NCI-H2029 (cell line): ENCODE measurements at places on chromosomes 11 and 22.

DNA sequence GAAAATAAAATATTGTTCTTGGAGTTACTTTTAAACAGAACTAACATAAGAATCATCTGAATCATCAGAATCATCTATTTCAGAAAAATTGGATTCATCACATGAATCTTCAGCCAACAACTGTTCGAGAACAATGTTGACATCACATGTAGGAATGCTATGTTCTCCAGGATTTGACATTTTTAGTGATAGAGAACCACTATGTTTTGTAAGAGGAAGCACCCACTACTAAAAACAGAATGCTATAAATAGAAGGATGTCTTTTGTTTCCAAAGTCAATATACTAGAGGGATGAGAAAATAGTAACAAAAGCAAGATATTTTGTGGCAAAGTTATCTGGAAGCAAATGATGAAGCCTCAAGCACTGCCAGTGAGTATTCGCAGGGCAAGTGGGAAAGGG is 263.4 kb upstream of the DDI1 start:
- no peak for DNase-seq

DNA sequence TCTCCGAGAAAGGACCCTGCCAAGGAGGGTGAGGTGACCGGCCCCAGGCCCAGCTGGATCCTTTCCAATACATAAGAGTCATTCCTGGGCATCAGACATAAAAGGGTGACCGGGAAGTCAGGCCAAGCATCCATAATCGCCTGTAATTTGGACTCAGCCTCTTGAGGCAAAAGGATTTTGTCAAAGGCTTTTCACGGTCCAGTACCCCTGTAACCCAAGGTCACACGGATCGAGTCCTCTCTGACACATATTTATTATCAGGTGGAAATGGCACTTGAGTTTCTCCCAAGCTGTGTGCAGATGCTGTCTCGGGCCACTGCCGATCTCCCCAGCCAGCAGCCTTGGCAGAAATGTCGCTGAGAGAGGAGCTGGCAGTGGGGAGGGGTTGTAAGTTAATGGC is 556.5 kb downstream of the MN1 start:
- DNase-seq: peak; percentile 61

GRCh38 chr11:10476927-10477689 is 22.0 kb downstream of the AMPD3 start:
- DNase-seq: no peak

DNA sequence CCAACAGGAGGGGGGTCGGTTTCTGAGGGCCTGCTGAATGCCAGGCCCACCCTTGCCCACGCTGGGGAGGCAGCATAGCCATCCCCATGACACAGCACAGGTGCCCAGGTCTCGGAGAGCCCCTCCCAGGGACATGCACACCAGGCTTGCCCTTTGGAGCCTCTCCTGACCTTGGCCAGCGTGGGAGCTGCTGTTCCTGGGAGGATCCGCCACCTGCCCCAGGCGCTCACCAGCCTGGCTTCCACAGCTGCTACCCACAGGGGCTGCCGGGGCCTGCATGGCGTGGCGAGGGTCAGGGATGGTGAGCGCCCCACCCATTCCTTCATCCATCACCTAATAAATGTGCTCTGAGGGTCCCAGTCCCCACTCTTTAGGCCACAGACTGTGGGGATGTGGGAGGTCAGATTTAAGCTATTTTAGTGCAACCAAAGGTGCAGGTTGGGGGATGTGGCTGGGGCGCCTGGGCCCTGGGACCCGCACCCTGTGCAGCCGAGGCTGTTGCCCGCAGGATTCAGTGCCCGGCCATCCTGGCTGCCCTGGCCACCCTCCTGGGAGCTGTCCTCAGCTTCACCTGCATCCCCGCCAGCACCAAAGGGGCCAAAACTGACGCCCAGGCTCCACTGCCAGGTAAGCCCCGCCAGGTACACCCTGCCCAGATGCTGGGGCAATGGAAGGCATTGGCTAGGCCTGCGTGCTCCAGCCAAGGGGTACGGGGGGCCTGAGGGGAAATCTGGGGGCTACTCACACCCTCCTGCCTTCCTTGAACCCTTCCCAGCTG is 12.9 kb downstream of the PHLDA2 start:
- DNase-seq: no peak
